CD4-positive, alpha-beta T cell treated with Interferon gamma for 1 hour (primary cell): ENCODE measurements at places on chromosomes 5 and 9.

- DNase-seq = no peak
Measured at GRCh38 chr5:56612759-56613158, 202.6 kb upstream of the MAP3K1 start.

- no peak for DNase-seq
Measured at GRCh38 chr9:117034866-117035265, 347.8 kb downstream of the TRIM32 start.

DNA sequence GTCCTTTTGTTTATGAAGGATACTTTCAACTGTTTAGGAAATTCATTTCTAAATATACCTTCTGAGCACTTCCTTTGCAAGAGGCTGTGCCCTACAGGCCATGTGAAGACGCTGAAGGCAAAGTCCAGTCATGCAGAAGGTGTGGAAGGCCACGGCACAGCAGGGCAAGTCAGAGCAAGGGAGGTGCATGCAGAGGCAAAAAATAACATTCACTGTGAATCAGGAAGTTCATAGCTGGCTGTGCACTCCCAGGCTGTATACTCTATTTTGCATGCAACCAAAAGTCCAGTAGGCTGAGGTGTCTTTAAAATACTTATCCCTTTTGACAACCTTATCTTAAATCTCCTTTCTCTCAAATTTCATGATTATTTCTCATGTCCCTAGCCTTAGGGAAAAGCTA, 50.3 kb downstream of the GNAQ start:
- peak; percentile 21 for DNase-seq

- DNase-seq = no peak
Measured at GRCh38 chr5:37791321-37791720, 48.5 kb downstream of the GDNF start.

DNA sequence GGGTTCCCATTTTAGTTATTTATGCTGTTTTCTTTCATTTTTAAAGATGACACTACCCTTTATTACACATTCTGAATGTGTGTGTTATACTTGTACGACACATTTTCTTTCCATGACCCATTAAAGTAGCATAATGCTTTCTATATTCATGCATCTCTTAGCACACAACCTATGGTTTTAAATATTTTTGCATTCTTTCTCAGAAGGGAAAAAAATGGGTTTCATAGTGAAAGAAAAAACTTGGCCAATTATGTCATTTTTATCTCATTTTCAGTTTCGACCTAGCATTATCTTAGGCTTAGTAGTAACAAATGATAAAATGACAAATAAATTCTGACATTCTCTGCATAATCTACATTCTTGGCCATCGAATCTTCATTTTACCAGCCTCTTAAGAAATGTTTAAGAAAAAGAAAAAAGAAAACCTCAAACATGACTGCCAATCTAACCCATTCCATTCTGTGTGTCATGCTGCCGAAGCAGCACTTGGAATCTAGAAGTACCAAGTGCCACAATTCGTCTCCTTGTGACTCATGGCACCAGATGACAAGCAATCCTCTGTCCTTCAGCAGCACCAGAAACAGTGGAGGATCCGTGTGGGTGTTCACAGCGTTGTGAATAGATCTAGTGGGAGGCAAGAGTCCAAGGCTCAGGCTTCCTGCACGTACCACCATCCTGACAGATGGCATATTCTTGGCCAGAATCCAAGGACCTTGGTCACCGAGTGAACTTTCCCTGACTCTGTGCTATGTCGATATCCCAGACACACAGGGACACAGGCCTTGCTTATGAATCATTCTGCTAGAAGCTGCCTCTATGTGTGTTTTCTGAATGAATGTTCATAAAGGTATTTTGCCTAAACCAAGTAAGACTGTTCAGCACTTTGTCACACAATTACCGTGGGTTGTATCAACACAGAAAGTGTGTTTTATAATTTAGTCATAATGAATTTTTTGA, 502.7 kb downstream of the NR2F1-AS1 start:
- no peak for DNase-seq

GRCh38 chr5:134003064-134003816, 1.5 kb downstream of the VDAC1 start:
- no peak for DNase-seq

DNA sequence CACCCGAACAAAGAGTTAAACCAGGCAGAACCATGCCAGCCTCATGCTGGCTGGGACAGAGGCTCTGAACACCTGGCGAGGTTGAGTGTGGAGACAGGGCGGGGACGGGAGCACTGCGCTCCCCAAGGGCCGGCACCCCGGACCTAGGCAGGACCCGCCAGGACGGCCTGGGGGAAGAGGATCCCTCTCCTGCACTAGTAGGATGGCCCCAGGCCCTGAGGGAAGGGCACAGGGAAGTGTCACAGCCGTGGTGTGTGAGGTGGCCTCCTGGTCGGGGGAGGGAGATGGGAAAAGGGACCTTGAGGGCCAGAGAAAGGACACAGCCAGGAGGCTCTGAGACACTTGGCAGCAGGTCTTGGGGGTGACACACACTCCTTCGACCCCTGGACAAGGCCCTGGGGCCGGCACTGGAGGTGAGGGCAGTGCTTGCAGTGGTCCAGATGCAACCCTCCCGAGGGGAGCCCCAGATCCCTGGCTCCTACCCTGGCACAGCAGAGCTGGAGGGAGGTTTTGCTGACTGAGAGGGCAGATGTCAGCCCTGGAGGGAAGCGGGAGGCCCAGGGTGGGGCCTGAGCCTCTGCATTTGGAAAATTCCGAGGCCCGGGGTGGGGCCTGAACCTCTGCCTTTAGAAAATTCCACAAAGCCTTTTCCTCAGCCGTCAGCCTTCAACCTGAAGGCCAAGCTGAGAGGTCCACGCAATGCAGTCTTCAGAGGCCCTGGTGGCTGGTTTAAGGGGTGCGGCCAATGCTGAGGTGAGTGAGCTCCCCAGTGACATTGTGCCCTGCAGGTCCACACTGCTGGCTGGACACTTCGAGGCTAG, 24.8 kb upstream of the TERT start:
- DNase-seq = no peak

- no peak for DNase-seq
Measured at GRCh38 chr9:102796244-102796643, 198.9 kb upstream of the CYLC2 start.

DNA sequence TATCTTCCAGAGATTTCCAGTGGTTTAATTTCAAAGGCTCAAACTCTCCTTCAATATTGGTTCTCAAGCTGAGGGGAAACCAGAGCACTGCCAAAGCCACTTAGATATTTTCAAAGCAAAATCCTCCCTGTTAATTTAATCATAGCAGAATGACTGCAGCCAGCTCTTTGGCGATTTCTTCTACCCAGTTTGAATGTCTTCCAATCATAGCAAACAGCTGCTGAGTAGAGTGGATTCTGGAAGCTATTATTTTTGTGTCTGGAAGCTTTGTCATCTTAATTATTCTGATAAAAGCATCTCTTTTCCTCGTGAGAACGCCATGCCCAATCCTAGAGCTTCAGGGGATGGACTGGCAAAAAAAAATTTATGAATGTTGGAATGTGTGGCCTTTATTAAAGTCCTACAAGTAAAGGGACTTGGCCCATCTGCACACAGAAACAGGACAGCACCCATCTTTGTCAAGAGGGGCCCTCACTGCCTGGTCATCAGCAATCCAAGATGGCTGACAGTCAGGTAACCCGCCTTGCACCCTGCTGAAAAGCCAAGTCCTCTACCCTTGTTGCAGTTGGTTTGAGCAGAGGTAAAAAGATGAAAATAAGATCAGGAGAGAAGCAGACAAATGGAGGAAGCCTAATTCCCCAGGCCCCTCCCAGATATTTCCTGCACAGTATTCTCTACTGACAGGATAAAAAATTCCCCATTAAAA, 125.1 kb downstream of the SUSD1 start:
- DNase-seq = no peak

- DNase-seq = no peak
Measured at GRCh38 chr5:10994091-10994986, 233.3 kb upstream of the DAP start.
